ENCODE measurements at places on chromosomes 2 and 18. TPM values are rescaled to one million over a fixed set of nuclear protein-coding genes. Genes with fewer than 3 reads are reported as not detected.

The GPAT2 gene
- 0.76 TPM for total RNA-seq

The EPHA4 gene
- 24.6 TPM for total RNA-seq

The PROKR1 gene
- total RNA-seq, result 0.11 TPM

The TMEM198 gene
- 1.3 TPM for total RNA-seq

The ATP6V1B1 gene
- 0.39 TPM for total RNA-seq

The SIX3 gene
- total RNA-seq, result not detected

The POTEC gene
- total RNA-seq, result not detected

Data from articular chondrocyte of knee joint (primary cell).